ENCODE measurements at places on chromosomes 1 and 21.

DNA sequence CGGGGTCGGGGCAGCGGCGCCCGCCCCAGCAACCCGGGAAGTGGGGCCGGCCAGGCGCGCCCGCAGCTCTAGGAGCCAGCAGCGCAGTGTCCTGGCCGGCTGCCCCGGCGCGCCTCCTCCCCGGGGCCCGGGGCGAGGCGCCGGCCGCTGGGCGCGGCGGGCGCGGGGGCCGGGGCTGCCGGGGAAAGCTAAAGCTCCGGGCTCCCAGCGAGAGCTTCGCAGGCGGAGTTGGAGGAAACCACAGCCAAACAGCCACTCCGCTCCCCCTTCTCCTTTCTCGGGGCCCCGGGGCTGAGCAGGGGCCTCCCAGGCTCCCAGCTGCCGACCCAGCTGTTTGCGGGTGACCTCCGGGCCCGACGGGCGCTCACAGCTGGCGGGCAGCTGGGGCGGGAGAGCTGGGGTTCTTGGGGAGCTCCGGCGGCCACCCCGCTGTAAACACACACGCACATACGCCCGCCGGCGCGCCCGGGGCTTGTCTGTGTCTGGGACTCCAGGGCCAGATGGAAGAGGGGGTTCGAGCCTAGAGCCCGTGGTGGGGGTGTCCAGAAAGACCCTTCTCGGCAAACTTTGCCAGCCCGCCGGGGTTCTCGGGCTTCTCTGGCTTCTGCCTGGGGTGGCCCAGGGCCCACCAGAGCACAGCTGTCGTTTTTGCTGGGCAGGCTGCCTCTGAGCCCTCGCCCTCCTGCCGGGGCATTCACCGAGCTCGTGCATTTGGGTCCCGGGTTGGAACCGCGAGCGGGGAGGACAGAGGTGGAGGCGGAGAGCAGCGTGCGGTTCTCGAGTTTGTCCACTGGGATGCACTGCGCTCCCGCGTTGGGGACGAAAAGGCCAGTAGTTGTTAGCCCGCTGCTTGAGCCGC is 1.5 kb downstream of the AJAP1 start:
- DNase-seq, result no peak

GRCh38 chr1:70656361-70656760 is 245.3 kb downstream of the CTH start:
- DNase-seq, result no peak

DNA sequence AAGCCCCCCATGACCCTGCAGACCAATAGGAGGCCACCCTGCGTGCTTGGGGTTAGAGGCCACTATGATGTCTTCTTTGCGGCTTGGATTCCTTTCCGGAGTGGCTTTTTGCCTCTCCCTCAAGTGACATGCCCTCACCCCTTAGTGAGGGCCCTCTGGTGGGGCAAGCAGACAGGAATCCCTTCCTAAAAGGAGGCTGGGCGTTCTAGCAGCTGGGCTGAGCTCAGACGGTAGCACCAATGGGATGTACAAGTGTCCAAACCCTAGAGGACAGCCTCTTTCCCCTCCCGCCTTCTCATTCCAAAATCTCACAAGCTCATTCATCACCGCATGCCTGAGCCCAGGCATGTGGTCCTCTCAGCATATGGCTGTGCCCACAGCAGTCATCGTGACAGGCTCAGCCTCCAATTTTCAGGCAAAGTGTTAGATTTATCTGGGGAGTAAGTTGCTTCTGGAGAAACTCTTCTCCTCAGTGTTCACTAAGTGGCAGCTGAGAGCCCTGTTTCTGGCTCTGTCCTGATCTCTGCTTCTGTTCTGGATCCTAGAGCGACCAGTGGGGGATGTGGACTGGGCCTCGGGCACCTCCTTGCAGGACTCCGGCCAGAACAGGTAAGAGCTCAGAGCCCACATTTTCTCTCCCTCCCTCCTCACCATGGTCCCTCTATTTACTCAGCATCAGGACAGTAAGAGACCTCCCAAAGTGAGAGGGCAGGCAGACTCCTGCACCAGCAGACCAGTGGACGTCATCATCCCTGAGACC is 4.8 kb downstream of the KIAA1614 start:
- no peak for DNase-seq

GRCh38 chr1:234915924-234916675 is 212.5 kb downstream of the TOMM20 start:
- DNase-seq, result no peak

- DNase-seq, result no peak
Observed at GRCh38 chr1:115547696-115548095, 94.1 kb upstream of the VANGL1 start.

DNA sequence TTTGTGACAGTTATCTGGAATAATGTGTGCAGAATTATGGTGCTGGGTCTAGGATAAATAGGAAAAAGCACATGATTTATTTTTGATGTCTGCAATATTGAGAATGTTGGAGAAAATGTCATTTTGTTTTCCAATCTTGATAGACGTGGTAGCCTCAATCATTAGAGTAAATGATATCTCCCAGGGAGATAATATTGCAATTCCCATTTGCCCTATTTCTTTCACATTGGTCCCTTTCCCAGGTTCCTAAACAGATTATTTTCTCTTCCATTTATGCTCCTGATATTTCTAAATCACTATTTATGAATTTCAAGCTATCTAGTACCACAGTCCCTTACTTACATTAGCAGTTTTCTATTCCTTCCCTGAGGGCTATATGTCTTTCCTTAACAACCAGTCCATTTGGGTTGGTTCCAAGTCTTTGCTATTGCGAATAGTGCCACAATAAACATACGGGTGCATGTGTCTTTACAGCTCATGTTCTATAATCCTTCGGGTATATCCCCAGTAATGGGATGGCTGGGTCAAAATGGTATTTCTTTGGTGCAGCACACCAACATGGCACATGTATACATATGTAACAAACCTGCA is 447.3 kb downstream of the PLA2G4A start:
- DNase-seq, result no peak

GRCh38 chr1:203117611-203118575 is 9.6 kb upstream of the ADORA1 start:
- DNase-seq, result peak; percentile 47

DNA sequence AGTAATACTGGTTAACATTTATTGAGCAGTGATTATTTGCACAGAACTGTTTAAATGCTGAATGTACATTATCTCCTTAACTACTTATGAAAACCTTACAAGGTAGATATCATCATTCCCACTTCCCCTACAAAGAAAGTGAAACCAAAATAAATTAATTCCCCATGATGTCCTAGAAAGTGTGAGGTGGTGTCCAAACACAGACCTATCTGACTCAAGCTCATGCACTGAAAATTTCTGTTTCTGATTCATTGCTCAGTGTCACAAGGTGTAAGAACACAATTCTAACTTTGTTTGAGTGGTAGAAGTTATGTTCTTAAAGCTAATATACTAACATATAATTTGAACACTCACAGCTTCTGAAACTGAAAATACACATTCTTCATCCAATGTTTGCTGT is 178.7 kb downstream of the MRPL39 start:
- no peak for DNase-seq

DNA sequence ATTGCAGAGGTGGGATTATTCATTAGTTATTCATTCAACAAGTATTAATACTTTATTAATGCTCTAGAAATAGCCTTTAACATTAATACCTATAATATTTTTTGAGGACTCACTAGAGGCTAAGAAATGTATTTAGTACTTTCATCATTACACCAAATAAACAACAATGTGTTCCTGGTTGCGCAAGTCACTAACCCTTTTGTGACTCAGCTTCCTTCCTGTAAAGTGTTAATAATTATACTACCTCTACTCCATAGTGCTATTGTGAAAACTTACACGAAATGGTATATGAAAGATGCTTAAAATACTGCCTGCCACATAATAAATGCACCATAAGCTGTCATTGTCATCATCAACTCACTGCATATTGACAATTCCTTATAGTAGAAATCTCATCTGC is 431.0 kb downstream of the DPYD start:
- DNase-seq, result no peak

DNA sequence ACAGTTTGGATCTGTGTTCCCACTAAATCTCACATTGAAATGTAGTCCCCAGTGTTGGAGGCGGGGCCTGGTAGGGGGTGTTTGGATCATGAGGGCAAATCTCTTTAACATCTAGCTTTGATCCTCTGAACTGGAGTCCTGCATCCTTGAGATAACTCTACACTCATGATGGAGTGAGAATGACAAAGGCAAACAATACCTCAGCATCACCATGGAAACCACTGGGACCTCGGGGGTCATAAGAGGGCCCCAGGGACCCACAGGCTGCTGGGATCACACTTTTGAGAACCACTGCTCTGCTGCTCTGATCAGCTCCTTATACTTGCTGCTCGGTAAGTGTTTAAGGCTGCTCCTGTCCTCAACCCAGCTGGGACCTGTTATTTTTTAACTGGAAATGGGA is 13.4 kb upstream of the OBSCN start:
- DNase-seq, result no peak

- no peak for DNase-seq
Observed at GRCh38 chr1:1629430-1630190, 2.4 kb upstream of the MMP23B start.

DNA sequence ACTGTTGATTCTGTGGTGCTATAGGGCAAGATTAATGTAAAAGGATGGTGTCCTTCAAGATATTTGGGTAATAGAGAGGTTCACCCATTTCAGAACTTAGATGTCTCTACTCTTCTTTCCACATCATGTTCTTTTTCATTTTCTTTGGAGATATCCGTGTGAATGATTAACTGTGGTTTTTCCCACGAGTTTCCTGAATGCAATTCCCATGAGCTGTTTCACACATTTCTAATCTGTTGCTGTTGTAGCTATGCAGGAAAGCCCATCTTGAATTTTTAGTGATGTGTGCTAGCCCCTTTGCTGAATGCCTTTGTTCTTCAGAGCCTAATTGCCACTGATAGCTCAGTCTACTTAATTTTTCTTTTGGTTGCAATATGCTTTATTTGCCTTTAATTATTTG is 27.6 kb downstream of the SNX27 start:
- DNase-seq, result no peak

GRCh38 chr1:182670032-182670749 is 14.2 kb downstream of the RGS8 start:
- DNase-seq, result no peak

- DNase-seq, result peak; percentile 95
Observed at GRCh38 chr1:59814180-59814900, 409 bp upstream of the HOOK1 start.

- no peak for DNase-seq
Observed at GRCh38 chr1:100151679-100152078, 18.7 kb downstream of the TRMT13 start.

DNA sequence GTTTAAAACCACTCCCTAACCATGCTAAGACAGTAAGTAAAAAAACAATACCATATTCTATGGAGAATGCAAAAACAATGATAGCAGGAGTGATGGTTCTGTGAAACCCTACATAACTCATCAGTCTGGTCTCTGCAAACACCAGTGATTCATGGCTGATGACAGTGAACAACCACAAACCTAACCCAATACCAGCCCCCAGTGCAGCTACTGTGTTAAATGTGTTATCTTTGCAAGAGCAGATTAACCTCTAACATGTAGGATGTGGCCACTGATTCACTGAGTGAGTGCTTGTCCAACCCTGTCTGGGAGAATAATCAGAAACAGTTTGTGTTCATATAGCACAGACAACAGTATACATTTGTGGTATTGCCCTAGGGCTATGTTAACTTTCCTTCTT is 100.2 kb upstream of the COG2 start:
- no peak for DNase-seq

DNA sequence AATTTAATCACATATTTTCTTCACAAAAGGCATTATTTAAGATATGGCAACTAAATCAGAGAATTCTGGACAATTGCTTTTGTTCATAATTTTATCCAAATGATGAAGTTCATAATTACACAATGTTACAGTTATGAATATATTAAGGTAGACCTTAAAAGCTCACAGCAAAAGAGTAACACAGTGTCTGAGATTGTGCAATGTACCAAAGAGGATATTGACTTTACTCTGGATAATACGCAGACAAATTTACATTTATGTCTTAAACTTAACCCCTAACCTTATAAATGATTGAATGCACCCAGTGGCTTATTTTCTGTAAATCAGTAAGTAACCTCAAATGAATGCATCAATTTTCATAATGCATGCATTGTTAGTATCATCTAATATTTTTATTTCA is 216.2 kb upstream of the SAMSN1 start:
- no peak for DNase-seq

DNA sequence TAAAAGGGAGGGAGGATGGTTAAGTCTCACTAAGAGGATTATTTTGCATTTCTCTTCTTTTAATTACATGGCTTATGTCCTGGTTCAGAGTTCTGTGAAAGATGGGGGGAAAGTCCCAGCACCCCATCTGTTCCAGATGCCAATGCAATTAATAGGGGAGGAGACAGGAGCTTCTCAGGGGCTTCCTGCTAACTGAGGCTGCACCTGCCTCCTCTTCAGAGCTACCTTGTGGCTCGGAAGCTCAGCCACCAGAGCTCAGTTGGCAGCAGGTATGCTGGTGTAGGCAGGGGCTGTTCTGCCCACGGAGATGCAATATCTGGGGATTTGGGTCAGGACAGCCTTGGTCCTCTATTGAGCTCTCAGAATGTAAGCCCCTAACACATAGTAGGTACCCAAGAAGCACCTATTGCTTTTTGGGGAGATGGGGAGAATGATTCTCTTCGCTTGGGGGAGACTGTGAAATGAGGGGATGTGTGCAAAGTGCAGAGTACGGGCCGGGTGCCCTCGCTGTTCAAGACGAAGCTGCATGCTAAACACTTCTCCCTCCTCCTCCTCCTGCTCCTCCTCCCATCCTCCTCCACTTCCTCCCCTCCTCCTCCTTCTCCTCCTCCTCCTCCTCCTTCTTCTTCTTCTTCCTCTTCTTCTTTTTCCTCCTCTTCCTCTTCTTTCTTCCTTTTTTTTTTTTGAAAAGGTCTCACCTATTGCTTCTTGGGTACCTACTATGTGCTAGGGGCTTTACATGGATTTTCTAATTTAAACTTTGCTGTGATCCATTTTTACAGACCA is 279.0 kb downstream of the PTPRU start:
- no peak for DNase-seq

Data from iPS DF 19.7 (cell line).